Parietal lobe (tissue), 2 donors: ENCODE measurements at places on chromosomes 13 and 19. TPM values are rescaled to one million over a fixed set of nuclear protein-coding genes. Genes with fewer than 3 reads are reported as not detected.

ONECUT3 gene
- not detected for total RNA-seq

PCDH9 gene
- total RNA-seq: 126 TPM

CARD8 gene
- 38.8 TPM for total RNA-seq

PLD3 gene
- total RNA-seq: 148 TPM

UPK1A gene
- not detected for total RNA-seq

PSG6 gene
- total RNA-seq: not detected

LILRB2 gene
- total RNA-seq: not detected

SPINT2 gene
- total RNA-seq: 89.2 TPM

IGFL2 gene
- total RNA-seq: 2.2 TPM
